Amniotic stem cell (primary cell): ENCODE measurements at places on chromosomes 5 and 9.

DNA sequence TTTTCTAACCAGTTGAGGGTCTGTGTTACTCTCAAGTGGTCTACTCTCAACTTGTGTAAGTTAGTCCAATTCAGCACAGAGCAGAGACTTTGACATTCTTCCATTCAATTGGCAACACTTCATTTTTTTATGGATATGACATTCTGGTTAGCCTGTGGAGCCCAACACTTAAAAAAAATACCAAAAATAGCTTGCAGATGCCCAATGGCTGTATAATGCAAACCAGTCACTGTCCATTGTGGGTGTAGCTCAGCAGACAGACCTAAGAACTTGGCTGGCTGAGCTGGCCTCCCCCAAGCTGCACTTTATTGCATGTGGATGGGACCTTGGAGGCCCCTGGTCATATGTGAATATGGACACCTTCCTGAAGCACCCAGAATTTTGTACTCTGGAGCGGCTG, 103.2 kb downstream of the DPYSL3 start:
- DNase-seq, result no peak

DNA sequence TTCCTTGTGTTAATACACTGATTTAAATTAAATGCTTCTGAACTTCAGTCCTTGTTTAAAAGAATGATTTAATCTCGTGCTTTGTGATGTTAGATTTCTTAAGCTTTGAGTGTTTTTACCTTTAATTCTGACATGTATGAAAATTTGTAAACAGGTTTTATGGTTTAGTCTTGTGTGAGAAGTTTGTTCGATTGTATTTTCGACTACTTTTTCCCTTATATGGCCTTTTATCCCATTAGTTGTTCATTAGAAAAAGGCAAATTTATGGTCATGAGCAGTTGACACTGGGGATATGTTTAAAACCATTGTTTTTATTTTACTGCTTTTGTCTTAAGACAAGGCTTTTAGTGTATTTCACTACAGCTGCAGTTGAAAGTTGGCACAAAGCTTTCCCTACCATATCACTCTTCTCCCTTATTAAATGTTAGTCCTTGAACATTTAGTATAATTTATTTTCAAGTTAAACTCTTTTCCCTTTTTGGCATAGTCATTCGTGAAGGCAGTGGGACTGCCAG, 3.3 kb downstream of the UBE2R2 start:
- no peak for DNase-seq

GRCh38 chr9:89006267-89006666, 15.0 kb downstream of the S1PR3 start:
- DNase-seq, result no peak

GRCh38 chr9:13556656-13557055, 277.2 kb upstream of the MPDZ start:
- DNase-seq, result no peak

DNA sequence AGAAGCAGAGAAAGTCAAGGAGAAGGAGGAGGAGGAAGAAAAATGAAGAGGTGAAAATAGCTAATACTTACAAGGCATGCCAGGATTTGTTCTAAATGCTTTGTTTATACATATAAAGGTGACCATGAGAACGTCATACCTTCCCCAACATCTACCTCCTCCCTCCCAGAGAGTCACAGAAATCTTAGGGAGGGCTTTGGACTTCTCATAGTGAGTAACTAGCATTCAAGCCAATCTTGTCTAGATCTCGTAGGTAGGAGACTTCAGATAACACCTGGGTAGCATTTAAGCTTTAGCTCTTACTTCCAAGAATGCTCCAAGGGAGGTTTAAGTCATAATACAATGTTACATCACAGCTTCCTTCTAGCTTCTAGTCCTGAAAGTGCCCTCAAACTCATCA, 36.5 kb upstream of the GPBP1 start:
- no peak for DNase-seq

GRCh38 chr5:32810804-32811203, 99.7 kb downstream of the NPR3 start:
- peak; percentile 68 for DNase-seq

GRCh38 chr9:134802216-134802795, 78.3 kb upstream of the FCN2 start:
- no peak for DNase-seq

DNA sequence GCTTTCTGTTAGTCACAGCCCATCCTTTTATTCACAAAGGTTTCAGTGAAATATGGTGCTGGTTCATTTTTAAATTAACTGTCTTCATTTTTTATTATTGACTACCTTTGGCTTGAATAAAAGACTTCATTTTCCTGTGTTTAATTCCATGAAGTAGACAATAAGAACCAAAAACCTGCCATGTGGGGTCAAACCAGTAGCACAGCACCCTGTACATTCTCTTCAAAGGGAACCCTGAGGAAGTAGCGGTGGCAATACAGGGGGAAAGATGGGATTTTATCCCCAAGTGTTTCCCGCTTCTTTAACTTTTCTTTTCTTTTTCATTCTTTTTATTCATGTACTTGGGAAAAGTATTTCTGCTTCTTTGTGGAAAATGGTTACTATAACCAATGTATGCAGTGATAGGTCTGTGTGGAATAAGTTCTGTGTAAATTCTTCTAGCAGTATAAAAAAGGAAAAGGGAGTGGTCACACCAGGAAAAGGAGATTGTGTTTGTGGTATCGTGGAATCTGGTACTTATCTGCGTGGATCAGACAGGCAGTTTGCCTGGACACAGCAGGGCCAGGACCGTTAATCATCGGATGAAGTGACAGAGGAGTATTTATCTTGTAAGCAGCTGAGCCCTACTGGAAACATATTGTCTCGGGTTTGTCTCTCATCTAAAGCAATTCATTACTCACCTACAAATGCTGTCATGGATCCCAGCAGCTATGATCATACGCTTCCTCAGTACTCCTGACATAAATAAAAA, 94.2 kb downstream of the PPIC start:
- DNase-seq, result peak; percentile 9

GRCh38 chr9:121059513-121059912, 9.4 kb upstream of the C5 start:
- no peak for DNase-seq

DNA sequence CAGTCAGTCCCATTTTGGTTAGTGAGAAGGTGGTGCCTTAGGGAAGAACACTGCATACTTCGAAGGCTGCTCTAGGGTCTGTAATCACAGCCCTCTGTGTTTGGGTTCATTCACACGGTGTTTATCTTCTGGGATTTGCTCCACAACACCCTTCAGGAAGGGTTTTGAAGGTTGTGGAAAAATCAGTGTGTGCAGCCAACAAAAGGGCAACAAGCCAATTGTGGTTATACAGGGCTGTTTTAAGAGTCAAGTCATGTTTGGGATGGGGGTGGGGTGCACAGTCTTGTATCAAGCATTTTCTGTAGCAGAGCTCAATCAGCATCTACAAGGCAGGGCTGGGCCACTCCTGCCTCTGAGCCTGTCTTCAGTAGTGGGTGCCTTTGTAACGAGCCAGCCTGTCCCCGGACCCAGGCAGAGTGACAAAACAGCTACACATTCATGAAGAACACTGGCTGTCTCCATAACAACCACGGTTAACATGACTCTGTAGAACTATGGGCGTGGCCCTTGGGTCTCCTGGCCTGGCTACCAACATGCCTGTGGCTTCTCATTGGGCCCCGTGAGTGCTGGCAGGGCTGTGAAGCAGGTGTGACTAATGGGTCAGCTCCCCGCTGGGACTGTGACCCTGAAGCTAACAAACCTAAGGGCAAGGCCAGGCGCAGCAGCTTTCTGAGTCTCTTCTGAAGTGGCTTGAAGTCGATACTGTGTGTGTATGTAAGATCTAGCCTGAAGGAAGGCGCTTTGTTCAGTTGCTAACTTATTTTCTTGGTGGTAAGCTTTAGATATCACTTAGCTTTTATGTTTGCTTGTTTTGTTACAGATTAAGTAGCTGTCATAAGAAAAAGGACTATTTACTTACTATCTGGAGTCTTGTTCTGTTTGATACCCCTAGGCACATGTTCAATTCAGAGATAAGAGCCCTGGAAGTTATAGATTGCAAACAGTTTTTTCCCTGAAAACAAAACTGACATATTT, 27.9 kb upstream of the GOLM1 start:
- DNase-seq, result peak; percentile 31
